ENCODE measurements at places on chromosomes 2 and 18.

DNA sequence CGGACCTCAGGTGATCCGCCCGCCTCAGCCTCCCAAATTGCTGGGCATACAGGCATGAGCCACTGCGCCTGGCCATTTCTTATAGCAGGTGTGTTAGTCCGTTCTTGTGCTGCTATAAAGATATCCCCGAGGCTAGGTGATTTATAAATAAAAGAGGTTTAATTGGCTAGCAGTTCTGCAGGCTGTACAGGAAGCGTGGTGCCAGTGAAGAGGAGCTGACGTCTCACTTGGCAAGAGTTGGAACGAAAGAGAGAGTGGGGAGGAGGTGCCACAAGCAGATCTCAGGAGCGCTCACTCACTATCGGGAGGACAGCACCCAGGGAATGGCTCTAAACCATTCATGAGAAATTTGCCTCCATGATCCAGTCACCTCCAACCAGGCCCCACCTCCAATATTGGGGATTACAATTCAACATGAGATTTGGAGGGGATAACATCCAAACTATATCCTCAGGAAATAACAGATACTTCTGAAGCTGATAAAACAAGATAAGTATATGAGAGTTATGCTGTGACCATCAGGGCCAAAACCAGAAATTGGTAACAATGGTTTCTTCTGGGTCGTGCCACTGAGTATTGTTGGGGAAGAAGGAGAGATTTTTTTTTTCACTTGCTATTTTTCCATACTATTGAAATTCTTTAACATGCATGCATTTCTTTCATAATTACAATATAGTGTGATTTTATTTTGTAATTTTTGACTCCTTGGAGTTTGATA lies 7.4 kb upstream of the RMC1 start:
- DNase-seq: no peak

- DNase-seq: no peak
Measured at GRCh38 chr2:61460163-61460562, 10.7 kb downstream of the USP34 start.

GRCh38 chr18:23673725-23674124 lies 11.0 kb upstream of the ANKRD29 start:
- DNase-seq: no peak

- no peak for DNase-seq
Measured at GRCh38 chr2:226137201-226137811, 662.3 kb downstream of the IRS1 start.

DNA sequence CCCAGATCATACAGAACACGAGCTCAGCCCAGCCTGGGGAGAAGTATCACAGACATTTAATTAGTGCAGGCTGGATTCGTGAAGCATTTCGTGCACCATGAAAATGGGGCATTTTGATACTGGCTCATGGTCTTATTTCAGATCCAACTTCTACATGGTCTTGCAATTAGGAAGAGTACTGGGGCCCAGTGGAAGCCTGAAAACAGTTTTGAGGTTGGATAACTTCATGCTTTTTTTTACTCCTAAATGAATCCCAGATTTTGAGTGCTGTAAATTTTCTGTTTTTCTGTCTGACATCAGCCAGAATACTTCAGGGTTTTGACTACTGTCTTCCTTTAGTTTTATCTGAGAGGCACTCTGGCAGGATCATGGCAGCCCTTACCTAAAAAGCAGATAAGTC lies 160.1 kb downstream of the GFPT1 start:
- no peak for DNase-seq

DNA sequence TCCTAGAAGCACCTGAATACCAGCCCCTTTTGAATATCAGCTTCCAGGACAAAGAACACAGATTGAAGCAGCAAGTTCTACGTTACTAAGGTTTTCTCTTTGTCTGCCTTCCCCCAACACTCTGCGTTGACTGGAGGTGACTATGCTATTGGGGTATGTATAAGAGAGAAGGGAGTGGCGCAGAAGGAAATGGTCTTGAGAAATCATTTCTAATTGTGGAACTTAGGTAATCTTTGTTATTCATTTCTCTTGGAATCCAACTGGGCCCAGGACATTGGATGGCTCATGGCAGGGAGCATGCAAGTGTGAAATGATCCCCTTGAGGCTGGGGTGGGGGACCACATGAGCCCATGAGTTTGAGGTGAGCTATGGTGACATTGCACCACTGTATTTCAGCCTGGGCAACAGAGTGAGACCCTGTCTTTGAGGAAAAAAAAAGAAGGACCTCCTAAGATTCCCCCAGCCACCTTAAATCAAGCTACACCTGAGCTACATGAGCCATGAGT lies 29.7 kb downstream of the XDH start:
- no peak for DNase-seq

- DNase-seq: no peak
Measured at GRCh38 chr18:78758496-78758895, 221.1 kb upstream of the SALL3 start.

DNA sequence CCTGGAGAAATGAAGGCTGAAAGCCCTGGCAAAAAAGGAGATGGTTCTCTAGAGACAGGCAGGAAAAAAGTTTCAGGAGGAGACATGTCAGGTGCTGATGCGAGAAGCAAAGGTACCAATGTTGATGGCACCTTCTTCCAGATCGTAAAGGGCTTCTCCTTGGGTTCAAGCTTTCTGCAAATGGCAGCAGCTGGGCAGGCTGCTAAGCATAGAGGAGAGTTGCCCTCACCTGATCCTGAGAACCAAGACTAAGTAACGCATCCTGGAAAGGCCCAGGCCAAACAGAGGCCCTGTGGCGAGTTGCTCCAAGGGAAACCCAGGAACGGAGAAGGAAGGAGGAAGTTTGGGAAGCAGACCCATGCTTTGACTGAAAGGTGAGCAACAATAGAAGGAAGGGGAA lies 23.6 kb upstream of the AFTPH start:
- DNase-seq: no peak

All from activated naive CD4-positive, alpha-beta T cell (primary cell).